ENCODE measurements at places on chromosomes 1 and 21.
A peak's percentile ranks its signal among the peaks of the same experiment; 100 is the strongest.

DNA sequence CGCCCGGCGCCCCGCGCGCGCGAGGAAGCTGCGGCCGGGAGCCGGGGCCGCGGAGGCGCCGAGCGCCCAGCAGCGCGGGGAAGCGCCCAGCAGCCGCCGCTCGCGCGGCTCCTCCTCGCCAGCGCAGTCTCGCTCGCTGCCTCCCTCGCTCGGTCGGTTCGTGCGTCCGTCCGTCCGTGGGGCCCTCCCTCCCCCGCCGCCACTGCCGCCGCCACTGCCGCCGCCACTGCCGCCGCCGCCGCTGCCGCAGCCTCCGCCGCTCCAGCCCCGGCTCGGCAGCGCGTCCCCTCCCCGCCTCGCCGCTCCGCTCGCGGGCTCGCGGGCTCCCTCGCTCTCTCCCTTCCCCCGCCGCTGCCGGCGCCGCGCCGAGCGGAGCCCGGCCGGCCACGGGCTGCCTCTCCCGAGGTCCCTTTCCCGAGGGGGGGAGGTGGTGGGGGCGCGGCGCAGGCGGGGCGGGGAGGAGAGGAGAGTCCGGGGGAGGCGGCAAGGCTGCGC, at the start of gene KCND3:
Gene KCND3 (minus strand): TSS at position 138 of the 495 bp plus-strand sequence.
- peak; percentile 65 for DNase-seq

DNA sequence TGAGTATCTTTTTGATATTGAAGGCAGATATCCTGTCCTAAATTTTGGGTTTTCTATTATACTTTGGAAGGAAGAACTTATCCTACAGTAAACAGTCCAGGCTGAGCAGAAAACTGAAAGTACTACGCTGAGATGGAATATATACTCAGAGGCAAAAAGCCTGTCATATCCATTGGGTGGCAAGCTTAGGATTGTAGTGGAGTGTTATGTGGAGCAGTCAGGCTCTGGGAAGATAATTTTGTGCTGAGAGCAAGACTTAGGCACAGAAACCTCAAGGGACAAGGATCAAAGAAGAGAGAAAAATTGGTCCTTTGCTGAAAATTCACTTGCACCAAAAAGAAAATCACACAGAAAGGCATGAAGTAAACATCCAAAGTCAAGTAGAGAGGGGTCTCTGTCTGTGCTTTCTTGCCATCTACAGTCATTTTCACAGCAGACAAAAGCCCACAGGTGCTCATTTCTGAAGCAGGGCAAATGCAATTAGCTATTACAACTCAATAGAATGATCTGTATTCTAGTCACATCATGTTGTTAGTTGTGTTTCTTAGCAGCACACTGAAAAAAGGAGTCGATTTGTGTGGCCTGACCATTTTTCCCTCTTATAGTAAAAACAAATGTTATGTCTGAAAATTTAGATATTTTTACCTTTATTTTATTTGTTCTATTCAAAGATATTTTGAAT, 38.5 kb downstream of the CRB1 start:
- DNase-seq, result no peak

DNA sequence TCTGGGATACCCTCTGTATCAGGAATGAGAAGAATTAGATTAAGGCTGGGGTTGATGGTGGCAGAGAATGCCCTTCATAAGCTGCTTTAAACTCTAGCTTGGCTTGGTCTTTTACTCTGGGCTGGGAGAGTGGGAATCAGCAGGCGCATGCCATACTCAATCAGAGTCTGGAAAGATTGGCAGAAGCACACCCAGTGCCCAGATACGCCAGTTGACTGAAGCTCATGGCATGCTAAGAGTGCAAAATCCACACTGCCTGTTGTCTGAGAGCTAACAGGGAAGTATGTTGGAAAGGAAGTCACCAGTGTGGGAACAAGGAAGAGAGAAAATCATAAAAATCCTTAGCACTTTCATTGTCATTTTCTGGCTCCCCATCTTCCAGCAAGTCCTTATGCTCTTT, 53.0 kb downstream of the HMCN1 start:
- DNase-seq, result no peak

DNA sequence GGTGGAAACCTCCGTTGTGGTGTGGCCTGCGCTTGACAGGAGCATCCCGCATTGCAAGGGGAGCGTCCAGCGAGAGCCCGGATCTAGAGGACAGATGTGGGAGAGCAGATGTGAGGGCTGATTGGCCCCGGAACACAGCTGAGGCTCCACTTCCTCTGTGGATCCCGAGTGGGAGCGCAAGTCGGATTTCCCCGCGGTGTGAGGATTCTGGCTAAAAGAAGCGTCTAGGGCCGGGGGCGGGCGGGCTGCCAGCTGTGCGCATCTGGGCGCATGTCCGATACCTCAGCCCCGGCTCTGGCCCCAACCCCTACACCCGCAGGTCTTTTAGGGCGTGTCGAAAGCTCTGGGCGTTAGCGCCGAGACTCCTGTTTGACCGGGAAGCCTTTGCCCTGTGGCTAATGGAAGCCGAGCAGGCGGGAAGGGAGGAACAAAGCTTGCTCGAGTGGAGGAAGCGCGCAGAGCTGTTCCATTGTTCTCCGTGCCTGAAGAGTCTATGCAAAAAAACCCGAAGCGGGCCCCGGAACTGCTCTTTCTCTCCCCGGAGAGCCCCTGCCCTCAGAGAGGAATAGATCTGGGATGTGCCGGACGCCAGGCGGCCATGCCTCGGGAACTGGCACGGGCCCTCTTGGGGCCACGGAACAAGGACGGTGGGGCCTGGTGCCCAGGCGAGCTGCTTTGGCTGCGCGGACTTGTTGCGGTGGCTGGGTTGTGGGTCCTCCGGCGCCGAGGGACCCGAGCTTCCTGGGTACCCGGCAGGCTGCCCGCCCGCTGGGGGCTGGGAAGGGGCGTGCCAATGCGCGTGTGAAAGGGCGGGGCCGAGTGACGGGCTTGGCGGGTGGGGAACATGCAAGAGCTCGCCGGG, 111.1 kb downstream of the NAV1 start:
- DNase-seq, result peak; percentile 89

DNA sequence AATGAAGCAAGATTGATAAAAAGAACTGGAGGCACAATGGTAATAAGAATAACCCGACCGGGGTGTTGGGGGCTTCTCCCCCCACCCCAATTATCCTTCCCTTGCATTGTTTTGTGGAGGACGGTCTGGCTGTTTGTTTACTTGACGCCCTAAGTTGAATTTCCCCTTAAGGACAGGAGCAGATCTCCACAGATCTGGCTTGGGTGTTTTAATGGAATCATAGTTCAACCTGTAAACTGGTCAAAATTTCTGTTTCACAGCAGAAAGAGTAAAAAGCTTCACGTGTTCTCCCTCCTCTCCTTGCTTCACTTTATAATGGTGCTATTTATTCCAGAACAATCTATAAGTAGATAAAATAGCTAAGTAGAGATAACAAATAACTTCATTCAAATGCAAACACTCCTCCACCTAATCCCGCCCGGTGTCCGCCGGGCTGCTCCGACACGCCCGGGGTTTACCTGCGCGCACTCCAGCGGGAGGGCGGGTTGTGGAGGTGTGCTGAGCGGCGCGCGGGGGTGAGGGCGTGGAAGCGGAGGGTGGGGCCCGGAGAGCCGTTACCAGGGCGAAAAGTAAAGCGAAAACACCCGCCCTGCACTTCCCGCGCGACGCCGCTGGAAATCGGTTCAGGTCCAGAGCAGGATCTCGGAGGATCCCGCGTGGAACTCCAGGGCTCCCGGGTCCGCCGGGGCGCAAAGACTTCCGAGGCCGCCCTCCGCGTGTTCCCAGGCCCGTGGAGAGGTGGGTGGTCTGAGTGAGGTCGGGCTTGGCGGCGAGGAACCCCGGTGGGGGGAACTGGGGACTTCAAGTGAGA, 2.0 kb upstream of the ATF3 start:
- DNase-seq, result peak; percentile 61

GRCh38 chr1:233599542-233600073, 14.3 kb upstream of the KCNK1 start:
- no peak for DNase-seq

DNA sequence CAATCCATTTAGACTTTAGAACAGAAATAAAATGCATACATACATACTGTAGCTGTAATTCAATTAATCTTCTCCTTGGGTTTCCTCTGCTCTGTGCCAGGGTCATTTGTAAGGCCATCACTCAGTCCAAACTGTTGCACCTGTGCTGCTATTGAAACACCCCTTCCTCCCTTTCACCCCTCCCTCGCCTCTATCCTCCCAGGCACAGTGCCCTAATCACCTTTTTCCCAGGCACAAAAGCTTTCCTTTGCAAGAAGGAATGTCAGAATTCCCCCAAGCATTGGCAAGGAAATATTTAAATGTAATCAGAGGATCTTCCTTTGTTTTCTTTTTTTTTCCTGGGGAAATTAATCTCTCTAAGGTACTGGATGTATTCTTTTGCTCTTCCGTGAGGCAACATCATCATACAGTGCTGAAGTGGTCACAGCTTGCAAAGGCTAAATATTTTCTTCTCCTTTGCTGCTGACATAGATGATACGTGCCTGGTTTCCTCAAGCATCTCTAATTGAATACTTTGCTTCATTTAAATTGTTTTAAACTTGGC, 339.3 kb upstream of the NR5A2 start:
- DNase-seq, result no peak

DNA sequence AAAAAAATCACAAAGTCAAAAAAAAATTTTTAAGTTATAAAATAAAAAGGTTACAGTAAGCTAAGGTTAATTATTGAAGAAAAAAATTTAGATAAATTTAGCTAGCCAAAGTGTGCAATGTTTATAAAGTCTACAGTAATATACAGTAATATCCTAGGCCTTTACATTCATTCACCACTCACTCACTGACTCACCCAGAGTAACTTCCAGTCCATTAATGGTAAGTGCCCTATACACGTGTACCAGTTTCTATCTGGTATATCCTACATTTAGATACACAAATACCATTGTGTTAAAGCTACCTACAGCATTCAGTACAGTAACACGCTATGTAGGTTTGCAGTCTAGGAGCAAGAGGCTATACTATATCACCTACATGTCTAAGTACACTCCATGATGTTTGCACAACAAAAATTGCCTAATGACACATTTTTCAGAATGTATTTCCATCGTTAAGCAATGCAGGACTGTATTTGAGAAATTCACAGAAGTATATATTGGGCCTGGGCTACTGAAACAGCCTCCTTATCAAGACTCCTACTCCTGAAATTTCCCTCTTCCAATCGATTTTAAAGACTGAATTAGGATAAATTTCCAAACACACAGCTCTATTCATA, 155.1 kb downstream of the COP1 start:
- DNase-seq, result no peak

- no peak for DNase-seq
Measured at GRCh38 chr1:193629875-193630274, 443.5 kb upstream of the B3GALT2 start.

All from ecto neural progenitor cell (in vitro differentiated cells).